ENCODE measurements at places on chromosomes 4 and X.

DNA sequence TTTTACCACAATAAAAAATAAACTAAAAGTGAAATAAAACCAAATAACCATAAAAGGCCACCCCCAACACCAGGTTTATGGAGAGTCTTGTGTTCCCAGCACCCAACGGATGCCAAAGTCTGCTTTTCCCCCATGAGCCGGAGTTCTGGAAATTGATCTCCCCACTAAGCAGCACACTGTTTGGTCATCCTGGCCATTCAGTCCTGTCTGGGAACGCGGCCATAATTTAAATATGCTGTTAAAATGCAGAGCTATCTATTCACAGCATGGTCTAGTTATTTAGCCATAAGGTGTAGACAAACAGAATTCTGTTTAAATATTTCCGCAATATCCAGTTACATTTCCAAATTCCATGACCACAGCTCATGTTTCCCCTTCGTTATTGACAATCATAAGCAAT is 129.6 kb upstream of the TBL1X start:
- no peak for DNase-seq

GRCh38 chr4:38275331-38276100 is 315.3 kb downstream of the PTTG2 start:
- DNase-seq = no peak

DNA sequence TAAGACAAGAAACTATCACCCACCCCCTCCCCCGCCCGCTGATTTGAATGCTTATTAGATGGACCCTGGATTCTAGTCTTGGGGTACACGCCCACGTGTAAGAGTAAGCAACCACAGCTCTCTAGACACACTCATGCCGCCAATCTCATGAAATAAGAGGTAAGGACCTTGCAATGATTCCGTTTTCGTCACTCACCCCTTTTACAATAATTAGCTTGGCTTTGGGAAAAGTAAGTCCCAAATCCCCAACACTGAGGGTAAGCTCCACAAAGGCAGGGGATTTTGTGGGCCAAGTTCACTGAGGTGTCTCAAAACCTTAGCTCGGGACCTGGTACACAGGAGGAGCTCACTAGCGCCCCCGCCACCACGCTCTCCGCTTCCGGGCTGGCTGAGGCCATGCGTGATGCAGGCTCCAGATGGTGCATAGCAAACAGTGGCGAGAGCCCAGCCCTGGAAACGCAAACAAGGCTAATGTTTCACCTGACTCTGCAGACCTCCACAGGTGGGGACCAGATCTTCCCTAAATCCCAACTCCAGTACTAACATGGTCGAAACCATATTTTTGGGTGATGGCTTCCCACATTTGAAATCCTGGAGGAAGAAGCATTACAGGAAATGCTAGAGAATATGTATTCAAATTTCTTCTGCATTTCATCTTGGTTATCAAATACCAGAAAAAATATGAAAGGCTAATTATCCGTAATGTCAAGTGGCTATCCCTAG is 4.1 kb downstream of the PLAC8 start:
- DNase-seq = peak; percentile 94

DNA sequence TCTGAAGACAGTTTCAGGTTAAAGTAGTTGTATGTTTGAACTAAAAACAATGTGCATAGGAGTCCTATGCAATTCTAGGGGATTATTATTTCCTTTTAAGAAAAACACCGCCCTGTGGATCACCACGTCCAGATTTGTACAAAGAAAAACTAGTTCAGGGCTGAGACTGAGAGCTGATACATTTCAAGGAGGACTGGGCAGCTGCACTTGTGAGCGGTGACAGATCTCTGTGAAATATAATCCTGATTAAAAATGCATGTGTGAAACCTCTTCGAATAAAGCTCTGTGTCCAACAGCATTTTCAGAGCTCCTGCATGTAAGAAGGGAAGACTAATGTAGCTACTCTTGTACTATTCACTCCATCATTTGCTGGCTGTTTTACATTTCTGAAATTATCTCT is 365.8 kb upstream of the PITX2 start:
- no peak for DNase-seq

- DNase-seq = peak; percentile 60
These were observed 4.8 kb downstream of the SLC49A3 start for GRCh38 chr4:683982-684622.

GRCh38 chr4:40570348-40571077 is 59.2 kb downstream of the RBM47 start:
- no peak for DNase-seq

GRCh38 chr4:151917145-151917734 is 156.4 kb upstream of the GATB start:
- DNase-seq = no peak

GRCh38 chrX:129614481-129615255 is 40.1 kb downstream of the APLN start:
- no peak for DNase-seq

- peak; percentile 20 for DNase-seq
These were observed 163.8 kb upstream of the KLF8 start for GRCh38 chrX:56068274-56068758.

GRCh38 chr4:87030755-87031441 is 96.1 kb downstream of the AFF1 start:
- no peak for DNase-seq

GRCh38 chr4:143351774-143352451 is 15.2 kb downstream of the GAB1 start:
- DNase-seq = no peak

DNA sequence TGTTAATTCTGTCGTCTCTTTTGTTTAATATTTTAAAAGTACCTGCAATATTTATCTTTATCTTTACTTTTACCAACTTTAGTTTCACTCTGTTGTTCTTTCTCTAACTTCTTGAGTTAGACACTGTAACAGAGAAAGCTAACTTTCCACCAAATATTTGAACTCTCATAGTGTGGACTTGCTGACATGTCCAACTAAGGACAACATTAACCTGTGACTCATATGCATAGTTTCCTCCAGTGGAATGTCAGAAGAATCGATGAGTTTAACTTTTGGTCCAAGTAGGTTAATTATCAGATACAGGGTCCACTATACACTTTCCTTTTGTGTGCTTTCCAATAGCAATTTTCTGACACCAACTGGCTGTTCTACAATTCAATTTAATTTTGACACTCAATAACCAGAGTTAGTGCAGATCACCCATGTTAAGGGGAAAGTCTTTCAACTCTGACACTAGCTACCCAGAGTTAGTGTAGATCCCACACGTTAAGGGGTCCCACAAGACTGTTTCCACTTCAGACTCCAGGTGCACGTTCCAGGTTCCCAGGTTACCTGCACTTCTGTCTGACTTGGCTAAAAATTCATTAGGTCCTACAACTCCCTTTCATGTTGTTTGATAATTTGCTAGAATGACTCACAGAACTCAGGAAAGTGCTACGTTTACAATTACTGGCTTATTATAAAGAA is 559.0 kb upstream of the AMOT start:
- DNase-seq = no peak

DNA sequence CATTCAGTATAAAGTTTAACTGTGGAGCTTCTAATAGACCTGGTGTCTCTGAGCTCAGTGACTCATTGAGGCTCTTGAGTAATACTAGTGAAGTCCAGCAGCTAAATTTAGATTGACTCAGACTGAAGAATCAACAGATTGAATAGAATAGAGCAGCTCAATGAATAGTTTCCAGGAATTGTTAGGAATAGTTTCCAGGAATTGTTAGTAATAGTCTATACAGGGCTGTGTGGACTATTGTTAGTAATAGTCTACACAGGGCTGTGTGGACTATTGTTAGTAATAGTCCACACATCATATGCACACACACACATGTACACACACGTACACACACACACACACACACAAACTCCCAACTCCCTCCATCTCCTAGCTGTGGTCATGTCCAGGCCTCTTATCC is 3.0 kb downstream of the GIMD1 start:
- no peak for DNase-seq

DNA sequence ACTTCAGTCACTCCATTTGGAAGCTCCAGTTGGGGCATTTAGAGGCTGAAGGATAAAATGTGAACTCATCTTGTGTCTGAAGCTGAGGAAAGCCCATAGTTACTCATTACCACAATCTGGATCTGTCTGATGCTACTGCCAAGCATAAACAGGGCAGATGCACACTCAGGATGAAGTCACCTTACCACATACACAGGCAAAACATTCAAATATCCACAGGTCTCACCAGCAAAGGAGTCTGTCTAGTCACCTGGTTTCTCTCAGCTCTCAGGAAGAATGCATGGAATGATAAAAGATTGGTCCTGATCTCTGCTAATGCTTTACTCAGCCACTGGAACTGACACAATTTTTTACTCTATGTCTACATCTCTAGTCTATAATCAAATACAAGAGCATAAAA is 13.0 kb upstream of the ODAPH start:
- no peak for DNase-seq

DNA sequence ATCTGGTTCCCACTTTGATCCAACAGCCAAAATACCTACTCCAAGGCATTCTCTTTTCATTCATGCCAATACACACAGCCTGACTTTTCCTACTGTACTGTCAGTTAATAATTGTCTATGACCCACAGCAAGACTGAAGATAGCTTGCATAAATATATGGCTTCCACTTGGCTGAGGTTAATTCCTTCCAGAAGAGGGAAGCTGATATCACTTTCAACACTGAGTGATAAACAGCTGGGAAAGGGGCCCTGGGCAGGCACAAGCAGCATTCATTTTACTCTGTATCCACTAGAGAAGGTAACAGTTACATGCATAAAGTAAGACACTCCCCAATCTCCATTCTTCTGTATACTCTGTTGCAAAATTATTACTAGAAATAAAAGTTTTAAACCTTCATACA is 200.2 kb upstream of the UGT8 start:
- DNase-seq = no peak

GRCh38 chrX:14630733-14631132 is 101.4 kb downstream of the GLRA2 start:
- DNase-seq = no peak

GRCh38 chrX:7074908-7075204 is 72.7 kb upstream of the STS start:
- DNase-seq = no peak

GRCh38 chrX:118682258-118683014 is 45.0 kb upstream of the IL13RA1 start:
- DNase-seq = no peak

DNA sequence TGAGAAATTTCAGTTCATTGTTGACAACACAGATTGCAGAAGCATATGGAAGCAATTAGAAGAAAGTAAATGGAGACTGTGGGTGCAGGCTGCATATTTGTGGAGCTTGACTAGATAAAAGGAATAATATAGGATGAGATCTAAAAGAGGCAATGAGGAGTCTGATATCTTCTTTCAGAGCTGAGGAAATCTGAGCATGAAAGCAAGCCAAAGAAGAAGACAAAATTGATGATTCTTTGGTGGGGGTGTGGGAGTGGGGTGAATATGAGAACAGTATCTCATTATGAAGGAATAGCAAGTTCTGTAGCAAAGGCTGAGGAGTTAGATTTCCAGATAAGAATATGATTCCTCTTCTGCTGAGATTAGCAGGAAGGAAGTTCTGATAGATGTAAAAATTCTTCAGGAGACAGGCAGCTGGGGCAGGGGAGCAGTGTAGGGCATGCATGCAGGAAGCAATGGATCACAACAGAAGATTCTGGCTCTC is 6.1 kb upstream of the PDHA2 start:
- DNase-seq = no peak

GRCh38 chr4:65911720-65912119 is 241.4 kb upstream of the EPHA5 start:
- DNase-seq = no peak

DNA sequence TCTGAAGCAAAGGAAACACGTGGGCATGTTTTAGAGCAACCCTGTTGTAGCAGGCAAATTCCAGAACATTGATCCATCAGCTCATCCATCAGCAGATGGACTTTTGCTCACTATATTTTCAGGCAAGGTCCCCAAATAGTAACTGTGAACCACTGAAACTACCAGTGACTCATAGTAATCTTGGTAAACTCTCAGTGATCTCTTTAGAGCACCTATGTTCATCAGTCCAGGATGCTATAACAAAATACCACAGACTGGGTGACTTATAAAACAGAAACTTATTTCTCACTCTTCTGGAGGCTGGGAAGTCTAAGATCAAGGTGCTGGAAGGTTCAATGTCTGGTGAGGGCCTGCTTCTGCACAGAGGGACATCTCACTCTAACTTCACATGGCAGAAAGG is 28.9 kb upstream of the BTC start:
- DNase-seq = no peak

GRCh38 chr4:128583753-128584712 is 225.5 kb upstream of the JADE1 start:
- no peak for DNase-seq

DNA sequence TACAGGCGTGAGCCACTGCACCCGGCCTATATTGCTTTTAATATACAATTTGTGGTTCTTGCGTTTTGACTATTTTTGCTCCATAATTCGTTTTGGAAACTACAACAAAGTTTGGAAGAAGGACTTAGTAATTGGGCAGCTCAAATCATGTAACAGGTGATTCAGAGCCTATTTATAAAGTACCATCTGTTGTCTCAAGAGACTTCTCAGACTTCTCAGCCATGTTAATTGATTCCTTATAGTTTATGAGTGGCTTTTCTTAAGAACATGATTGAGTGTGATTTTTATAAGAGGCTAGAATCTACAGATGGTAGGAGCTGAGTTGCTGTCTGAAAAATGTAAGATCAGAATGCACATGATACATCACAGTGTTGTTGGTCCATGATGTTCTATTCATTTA is 240.2 kb downstream of the ADGRL3 start:
- DNase-seq = no peak

GRCh38 chrX:115561605-115562479 is 868 bp downstream of the PLS3 start:
- DNase-seq = no peak

DNA sequence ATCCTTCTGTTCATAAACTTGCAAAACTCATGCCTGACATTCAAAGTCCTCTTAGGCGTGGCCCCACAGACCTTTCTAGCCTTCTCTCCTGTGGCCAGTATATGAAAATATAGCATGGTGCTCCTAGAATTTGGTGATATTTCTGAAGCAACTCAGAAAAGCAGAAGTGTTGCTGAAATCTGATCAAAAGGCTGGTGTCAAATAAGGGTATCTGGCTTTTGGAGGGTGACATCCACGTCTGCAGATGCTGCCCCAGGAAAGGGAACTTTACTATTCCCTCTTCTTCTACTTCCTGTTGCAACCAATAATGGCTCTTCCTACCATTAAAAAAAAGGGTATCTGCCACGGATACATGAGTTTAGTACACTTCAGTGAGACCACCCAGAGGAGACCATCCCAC is 83.9 kb upstream of the RPS6KA3 start:
- DNase-seq = no peak

- no peak for DNase-seq
These were observed 54.1 kb upstream of the TMEM33 start for GRCh38 chr4:41880840-41881831.
